Central memory CD8-positive, alpha-beta T cell (primary cell): ENCODE measurements at places on chromosomes 2 and 18.

GRCh38 chr2:165357758-165358157 lies 111.7 kb upstream of the CSRNP3 start:
- no peak for DNase-seq

GRCh38 chr2:43493954-43494353 lies 101.9 kb downstream of the THADA start:
- no peak for DNase-seq

- no peak for DNase-seq
These were observed 11.0 kb downstream of the TANK start for GRCh38 chr2:161170958-161171932.

GRCh38 chr2:217383620-217384019 lies 523.8 kb upstream of the TNP1 start:
- no peak for DNase-seq

DNA sequence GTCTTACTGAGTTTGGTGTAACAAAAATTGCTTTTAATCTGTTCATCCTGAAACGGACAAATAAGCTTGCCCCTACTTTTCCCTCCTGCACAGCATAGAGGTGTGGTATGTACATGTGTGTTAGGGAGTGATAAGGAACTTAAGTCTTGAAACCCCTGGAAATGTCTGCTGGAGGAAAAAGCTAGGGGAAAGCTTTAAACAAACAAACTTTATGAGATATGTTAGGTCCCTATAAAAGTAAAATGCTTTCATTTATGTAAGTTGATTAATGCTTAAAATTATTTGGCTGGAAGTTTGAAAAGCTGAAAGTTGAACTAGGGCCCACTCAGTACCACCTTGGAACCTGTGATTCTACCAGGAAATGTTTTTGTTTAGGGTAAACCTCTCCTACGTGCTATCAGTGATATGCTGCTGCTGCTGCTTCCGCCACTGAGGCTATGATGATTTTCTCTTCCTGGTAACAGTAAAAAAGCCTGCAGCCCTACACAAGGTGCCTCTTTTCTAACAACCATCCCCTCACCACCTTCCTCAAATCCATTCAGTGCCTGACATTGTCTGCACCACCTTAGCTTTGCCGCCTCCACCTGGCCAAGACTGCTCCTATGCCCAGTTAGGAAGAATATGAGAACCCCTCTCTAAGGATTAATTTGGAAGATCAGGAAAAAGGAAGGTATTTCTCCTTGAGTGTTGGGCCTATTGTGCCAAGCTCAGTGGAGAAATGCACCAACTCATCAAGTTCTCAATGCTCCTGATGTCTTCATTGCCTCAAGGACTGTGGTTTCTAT lies 2.5 kb upstream of the YES1 start:
- DNase-seq = no peak

DNA sequence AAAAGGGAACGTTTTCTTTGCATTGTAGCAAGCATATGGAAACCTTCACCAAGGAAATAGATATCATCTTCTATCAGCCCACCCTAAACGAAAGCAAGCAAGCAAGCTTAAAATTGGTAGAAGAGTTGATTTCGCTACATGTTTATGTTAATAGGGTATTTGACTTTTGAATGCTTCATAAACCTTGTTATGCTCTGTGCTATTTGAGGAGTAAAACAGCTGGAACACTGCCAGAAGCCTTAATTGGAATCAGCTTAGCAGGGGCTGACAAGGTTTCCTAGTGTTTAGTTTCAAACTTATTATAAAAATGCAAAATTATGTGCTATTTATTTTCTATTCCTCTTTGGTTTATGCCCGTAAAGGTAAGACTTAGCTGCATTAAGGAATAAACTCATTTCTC lies 70.6 kb upstream of the LINC00305 start:
- DNase-seq = no peak

GRCh38 chr18:47993409-47993808 lies 63.0 kb upstream of the SMAD2 start:
- no peak for DNase-seq

- no peak for DNase-seq
These were observed 65.9 kb upstream of the CYTIP start for GRCh38 chr2:157509744-157510143.

GRCh38 chr2:27955384-27956161 lies 65.0 kb downstream of the BABAM2 start:
- no peak for DNase-seq

GRCh38 chr2:106724301-106724794 lies 161.6 kb downstream of the ST6GAL2 start:
- DNase-seq = no peak

GRCh38 chr18:5582849-5583681 lies 39.3 kb upstream of the EPB41L3 start:
- no peak for DNase-seq

GRCh38 chr2:16828828-16829160 lies 163.2 kb upstream of the CYRIA start:
- no peak for DNase-seq

GRCh38 chr2:66303471-66303870 lies 131.5 kb upstream of the MEIS1 start:
- DNase-seq = no peak

DNA sequence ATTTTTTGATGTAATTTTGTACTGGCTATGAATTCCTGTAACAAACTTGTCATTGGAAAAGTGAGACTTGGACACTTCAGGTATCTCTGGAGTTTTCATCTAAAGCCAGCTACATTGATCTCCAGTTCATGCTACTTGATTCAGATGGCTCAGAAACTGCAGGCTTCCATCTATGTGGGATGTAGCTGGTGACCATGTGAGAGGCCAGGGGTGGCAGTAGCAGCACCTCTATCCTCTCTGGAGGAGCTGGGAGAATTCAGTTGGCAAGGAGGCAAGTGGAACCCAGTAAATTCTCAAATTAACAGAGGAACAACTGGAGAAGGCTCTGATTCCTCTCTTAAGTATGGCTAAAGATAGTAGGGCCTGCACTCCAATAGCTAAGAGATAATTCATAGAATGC lies 10.0 kb upstream of the SPTBN1 start:
- no peak for DNase-seq

GRCh38 chr2:1747065-1747941 lies 3.0 kb upstream of the PXDN start:
- no peak for DNase-seq

GRCh38 chr18:22106536-22107292 lies 62.7 kb upstream of the GATA6 start:
- no peak for DNase-seq

DNA sequence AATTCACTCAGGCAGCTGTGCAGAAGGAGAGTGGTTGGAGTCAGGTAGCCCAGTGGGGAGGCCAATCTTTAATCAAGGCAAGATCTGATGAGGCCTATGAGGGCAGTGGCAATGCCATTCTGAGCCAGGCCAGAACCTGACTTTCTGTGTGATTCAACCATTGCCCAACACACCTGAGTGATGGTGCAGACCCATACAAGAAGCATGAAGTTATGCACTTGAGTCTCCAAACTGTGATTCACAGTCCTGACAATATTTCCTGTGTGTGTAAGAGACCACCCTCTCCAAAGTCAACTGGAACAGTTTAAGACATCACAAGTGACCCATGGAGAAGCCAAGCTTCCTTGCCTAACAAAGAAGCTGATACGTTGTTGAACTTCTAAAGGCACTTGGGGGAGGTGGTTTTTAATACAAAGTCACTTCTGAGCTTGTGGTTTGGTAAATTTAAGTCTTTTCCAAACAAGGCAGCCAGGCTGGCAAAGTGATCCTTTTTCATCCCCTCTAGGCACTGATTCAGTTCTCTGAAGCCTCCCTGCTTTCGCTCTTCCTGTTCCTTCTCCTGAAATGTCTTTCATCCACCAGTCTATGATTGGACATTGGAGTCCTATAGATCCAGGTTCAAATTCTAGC lies 49.0 kb downstream of the VSNL1 start:
- no peak for DNase-seq

DNA sequence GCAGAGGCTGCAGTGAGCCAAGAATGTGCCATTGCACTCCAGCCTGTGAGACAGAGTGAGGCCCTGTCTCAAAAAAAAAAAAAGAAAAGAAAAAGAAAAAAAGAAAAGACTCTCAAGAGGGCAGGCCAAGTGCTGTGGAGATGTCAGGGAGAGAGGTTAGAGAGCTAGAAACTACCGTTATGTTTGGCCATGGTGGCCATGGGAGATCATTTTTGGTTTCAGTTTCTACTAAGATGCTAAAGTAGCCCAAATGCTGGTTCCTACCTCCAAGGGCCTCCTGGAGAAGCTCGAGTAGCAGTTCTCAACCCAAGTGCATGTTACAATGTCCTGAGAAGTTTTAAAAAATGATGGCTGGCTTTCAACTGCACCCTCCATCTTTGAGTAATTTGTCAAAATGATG lies 47.4 kb upstream of the TCF4 start:
- no peak for DNase-seq

DNA sequence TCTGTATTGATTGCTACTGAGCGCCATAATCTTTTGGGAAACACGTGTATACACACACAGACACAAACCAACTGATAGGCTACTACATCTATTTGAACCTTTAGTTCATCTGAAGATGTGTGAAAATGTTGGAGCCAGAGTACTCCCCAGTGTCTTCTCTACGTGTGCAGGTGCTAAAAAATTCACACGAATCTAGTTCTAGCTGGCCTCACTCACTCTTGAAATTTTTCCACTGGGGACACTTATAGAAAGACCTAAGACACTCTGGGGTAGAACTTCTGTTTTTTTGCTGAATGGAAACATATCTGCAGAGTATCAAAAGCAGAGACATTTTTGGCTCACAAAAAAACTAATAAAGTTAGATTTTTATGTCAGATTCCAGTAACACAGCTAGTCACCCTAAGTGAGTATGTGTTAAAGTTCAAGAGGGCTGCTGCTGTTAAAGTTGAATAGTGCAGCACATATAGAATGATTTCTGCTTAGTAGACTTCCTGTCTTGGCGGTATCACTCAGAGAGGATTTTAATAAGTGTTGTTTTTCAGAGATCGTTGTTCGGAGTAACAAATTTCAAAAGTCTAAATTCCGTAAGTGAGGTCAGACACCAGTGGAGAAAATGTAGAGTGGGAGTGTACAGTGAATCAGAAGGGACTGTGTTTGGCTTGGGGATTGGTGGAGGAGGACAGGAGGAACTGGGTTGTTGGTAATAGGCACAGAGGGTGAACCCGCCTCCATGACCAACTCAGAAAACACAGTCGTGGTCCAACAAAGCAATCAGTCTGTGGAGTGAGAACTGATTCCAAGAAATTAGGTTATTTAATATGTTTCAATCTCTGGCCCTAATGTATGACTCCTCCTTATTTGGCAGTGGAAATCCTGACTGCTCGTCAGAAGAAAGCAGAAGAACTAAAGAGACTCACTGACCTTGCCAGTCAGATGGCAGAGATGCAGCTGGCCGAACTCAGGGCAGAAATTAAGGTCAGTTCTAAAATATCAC lies 43.1 kb downstream of the KCTD18 start:
- peak; percentile 45 for DNase-seq

DNA sequence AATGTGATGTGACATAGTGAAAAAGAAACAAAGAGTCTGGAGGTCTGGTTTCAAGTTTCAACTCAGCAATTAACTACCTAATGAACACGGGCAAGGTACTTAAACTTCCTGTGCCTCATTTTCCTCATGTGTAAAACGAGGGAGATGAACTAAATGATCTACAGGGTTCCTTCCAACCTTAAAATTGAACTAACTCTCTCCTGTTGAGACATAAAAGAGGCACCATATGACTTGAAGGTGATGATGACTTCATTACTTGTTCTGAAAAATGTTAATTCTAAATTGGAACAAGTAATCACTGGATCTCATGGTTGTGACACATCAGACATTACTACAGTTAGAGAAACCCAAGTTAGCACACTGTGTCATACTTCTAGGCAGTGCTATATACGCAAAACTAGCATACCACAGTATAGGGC lies 8.9 kb upstream of the REL start:
- DNase-seq = no peak

- DNase-seq = no peak
These were observed 61.3 kb downstream of the TMEM247 start for GRCh38 chr2:46540496-46541331.

GRCh38 chr2:210445732-210446131 lies 30.8 kb downstream of the LANCL1 start:
- DNase-seq = no peak

- no peak for DNase-seq
These were observed 92.9 kb downstream of the SH3BP4 start for GRCh38 chr2:235044501-235045271.

DNA sequence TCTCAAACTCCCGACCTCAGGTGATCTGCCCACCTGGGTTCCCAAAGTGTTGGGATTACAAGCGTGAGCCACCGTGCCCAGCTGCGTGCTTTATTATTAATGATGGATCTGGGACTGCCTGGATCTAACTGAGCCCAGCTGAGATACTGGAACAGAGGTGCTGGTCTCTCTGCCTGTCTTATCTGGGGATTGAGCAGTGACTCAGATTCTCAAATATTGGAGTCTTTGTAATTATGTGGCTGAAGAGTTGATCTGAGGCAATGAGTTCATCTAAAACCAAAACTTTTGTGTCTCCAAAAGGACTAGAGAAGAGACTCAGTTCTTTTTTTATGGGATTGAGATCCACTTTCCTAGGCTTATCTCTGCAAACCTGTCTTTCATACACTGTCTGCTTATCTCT lies 16.3 kb downstream of the PLEKHB2 start:
- no peak for DNase-seq

- no peak for DNase-seq
These were observed 114.7 kb downstream of the TNS1 start for GRCh38 chr2:217887841-217888701.

- DNase-seq = no peak
These were observed 152.1 kb upstream of the ID2 start for GRCh38 chr2:8529706-8530277.

- no peak for DNase-seq
These were observed 52.8 kb upstream of the RTN4 start for GRCh38 chr2:55103046-55103445.

DNA sequence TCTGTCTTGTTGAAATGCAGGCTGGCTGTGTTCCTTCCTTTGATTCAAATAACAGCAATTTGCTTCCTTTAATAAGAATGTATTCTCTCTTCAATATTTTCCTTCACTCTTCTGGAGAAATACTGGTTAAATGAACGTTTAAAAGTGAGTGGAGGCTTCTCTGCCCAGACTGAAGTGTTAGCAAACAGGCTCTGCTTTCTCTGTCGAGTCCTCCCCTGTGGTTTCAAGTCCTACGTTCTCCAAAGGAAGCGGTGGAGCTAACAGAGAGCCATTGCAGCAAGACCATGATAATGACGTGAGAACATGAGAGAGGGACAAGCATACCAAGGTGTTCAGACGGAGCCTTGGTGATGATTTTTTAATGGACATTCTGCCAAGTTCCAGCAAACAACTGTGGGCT lies 26.2 kb upstream of the PID1 start:
- no peak for DNase-seq

DNA sequence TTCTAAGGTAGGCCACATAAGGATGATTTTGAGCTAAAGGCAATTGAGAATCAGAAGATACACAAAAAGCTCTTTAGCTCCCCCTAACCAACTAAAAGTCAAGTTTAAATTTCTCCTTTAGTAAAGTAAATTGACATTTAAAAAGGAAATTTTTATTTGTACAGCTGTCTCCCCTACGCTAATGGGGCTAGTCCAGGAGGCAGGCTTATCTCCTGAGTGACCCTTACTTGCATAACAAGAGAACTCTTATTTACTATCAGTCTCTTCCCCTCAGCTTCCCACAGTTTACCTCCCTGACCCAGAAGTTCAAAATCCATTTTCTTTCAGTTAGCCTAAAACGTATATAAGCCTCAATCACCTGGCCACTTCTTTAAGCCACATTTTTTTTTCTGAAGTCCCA lies 1002.8 kb upstream of the NRXN1 start:
- DNase-seq = no peak

- DNase-seq = no peak
These were observed 374.4 kb downstream of the PTPRM start for GRCh38 chr18:7941533-7941932.
